ENCODE measurements at places on chromosomes 7 and 10.
A peak's percentile ranks its signal among the peaks of the same experiment; 100 is the strongest.

- no peak for DNase-seq
Measured at GRCh38 chr10:22437620-22438588, 92.6 kb downstream of the SPAG6 start.

GRCh38 chr7:22356010-22356691 lies 803 bp downstream of the RAPGEF5 start:
- no peak for DNase-seq

GRCh38 chr10:131656431-131656841 lies 244.4 kb upstream of the PPP2R2D start:
- no peak for DNase-seq

GRCh38 chr7:95957510-95957909 lies 185.2 kb downstream of the DYNC1I1 start:
- no peak for DNase-seq

DNA sequence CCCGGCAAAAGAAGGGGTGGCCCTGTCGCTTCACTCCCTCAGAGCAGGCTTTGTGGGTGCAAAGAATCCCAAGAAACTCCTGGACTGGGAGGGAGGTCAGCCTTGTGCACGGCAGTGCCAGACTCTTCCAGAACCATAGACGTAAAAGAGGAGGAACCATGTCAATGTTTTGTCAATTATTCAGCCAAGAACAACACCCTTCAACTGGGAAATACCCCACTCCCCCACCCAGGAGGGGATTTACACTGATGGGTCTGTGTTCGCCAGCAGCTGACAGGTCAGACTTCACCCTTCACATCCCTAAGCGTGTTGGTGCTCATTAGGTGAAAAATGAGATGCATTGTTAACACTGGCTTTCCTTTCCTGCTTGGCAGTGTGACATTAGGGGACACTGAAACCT lies 116.8 kb upstream of the BMPER start:
- DNase-seq: no peak

DNA sequence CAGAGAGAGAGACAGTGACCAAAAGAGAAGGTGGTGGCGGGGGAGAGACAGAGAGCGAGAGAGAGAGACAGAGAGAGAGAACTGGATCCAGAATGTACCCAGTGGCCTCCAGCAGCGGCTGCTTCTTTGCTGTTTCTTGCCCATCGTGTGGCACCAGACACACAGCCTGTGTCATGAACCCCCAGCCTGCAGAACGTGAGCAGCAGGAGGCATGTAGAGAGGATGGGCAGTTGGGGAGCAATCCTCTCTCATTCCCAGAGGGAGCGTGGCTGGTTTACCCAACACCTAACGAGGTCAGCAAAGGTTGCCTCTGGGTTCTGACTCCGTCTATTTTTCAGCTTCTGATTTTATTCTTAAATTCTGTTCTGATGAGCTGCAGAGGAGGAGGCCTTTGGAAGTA lies 168.1 kb downstream of the ADARB2 start:
- no peak for DNase-seq

GRCh38 chr7:16695621-16696237 lies 49.7 kb downstream of the BZW2 start:
- DNase-seq: peak; percentile 11

GRCh38 chr10:78759456-78760120 lies 309.2 kb upstream of the ZMIZ1 start:
- no peak for DNase-seq
